ENCODE measurements at places on chromosomes 5 and 9.

DNA sequence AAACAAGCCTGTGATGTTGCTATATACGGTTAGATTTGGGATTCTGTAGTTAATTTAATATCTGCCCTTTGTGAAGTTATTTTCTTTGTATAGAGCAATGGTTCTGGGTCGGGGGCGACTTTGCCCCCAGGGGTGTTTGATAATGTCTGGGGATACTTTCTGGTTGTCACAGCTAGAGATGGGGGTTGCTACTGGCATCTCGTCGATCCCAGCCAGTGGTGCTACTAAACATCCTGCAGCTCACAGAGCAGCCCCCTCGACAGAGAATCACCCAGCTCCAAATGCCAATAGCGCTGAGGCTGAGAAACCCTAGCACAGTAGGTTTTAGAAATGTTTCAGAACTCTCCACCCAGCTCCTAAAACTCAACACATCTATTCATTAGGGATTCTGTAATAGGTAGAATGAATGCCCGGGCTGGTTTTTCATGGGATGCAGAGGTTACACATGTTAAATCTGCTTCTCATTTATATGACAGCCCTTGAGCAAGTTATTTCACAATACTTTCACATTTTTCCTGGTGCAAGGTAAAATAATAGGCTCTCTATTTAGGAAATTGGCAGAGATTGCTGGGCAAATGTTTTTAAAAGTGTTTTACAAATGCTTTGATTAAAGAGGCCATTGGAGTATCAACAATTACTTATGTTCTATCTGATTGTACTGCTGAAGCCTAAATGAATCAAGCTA is 75.2 kb upstream of the CTSL start:
- no peak for DNase-seq

DNA sequence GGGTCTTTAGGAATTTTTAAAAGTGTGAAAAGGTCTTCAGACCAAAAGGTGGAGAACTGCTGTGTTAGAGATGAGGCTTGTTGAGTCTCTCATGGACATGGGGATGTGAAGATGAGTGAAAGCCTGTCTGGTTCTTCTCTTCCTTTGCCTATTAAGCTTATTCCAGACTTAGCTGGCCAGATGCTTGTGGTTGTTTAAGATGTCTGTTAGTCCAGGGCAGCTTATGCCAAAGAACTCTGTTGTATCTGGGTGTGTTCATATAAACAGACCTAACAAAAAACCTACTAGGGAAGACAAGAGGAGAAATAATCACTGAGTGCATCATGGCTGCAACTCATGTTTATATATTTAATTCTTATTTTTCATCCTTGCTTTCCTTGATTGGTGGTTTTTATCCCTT is 57.5 kb upstream of the NCS1 start:
- no peak for DNase-seq

GRCh38 chr9:98108531-98109031 is 10.4 kb downstream of the TRIM14 start:
- DNase-seq = no peak

GRCh38 chr9:127809540-127810377 is 7.1 kb downstream of the FPGS start:
- no peak for DNase-seq

- DNase-seq = no peak
Observed at GRCh38 chr9:136995772-136996311, 526 bp downstream of the CLIC3 start.

DNA sequence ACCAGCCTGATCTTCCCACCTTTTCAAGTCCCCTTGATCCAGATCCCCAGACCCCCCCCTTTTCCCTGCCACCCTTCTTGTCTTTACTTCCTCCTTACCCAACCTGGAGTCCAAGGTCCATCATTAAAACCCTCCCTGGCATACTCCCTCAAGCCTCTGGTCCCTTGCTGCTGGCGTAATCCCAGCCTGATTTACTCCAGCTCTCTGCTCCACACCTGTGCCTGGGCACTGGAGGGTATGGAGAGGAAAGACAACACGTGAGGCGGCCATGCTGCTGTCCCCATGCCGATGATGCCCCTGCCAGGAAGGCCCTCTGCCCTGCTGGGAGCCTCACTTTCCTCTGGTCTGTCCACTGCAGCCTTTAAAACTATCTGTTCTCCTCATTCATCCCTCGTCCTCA is 5.1 kb downstream of the B4GALT7 start:
- no peak for DNase-seq

GRCh38 chr9:130884542-130885483 is 11.8 kb downstream of the QRFP start:
- DNase-seq = no peak

DNA sequence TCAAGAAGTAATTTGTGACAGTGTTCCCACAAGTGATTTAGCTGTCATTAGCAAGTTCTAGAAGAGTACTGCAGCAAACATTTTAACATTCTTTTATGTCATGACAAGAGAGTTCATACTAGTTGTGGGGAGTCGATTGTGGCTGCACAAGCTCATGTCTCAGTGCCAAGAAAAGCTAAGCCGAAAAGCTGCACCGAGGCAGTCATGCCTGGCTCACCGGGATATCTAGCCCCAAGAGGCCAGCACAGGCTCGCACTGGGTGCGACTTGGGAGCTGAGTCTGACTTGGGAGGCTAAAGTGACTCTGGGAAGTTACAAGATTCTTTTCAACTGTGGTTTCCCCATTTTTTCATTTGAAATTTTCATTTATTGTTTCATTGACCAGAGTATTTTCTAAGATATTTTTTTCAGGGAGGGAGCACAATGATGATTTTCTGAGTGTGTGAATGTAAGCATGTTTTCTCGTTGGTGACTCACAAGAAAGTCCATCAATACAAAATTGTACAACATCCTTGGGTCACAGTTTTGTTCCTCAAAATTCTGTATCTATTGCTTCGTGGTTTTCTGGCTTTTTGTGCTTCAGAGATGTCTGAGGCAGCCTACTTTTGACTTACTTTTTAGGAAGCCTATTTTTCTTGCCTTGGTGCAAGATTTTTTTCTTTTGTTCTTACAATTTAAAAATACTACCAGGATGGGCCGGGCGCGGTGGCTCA is 18.7 kb downstream of the CAST start:
- DNase-seq = no peak

GRCh38 chr9:112332214-112332613 is 1.2 kb downstream of the PTBP3 start:
- DNase-seq = no peak

GRCh38 chr9:110876929-110877328 is 161.3 kb downstream of the LPAR1 start:
- DNase-seq = no peak

GRCh38 chr5:90553711-90554110 is 4.9 kb upstream of the ADGRV1 start:
- DNase-seq = no peak

DNA sequence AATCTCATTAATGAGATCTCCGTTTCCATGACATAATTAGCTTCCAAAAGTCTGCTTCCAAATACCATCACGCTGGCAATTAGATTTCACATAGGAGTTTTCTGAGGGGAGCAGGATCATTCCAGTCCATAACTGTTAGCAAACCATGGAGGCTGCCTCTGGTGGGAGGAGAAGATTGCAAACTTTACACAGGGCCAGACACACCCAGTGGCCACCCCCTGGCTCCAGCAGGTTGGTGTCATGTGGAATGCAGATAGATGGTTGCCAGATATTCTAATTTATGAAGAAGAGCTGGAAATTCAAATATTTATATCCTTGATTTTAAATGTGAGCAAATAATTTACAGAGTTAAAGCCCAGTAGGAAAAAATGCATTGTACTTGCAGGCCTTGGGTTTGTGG is 164.2 kb downstream of the ICE1 start:
- DNase-seq = no peak
